ENCODE measurements at places on chromosomes 7 and 10. TPM values are rescaled to one million over a fixed set of nuclear protein-coding genes. Genes with fewer than 3 reads are reported as not detected.

GRCh38 chr7:1053002-1053411 lies 8.7 kb downstream of the GPR146 start:
- H3K4me3 ChIP-seq = no peak overlapping the region
- no peak for DNase-seq
- peaks cover 32% of the 10 kb centered on the region for H3K4me1 ChIP-seq

CYP2C19 gene
- total RNA-seq = not detected

- peak overlapping the region; percentile 87 for H3K27ac ChIP-seq
- no peak overlapping the region for H3K4me3 ChIP-seq
- no peak for DNase-seq
- H3K27me3 ChIP-seq = no peaks in the 10 kb centered on the region
- H3K4me1 ChIP-seq = peaks cover 3% of the 10 kb centered on the region
These were observed 88.5 kb upstream of the GNA12 start for GRCh38 chr7:2932402-2933251.

DNA sequence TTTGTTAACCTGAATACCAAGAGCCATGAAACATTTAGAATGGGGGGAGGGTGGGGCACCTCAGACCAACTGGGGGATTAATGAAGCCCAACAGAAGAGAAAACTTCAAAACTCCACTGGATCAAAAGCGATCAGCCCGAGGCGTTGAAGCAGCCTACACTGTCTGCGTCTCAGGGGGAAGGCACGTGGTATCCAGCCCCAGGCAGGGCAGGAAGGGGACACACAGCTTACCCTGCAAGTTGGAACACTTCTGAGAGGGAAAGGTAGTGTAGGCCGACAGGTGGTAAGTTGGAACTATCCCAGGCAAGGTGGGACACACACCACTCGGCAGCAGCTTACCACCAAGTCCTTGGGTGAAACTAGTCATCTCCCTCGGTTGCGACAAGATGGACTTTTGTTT lies 102.9 kb downstream of the TAX1BP1 start:
- peaks cover 14% of the 10 kb centered on the region for H3K4me1 ChIP-seq
- H3K36me3 ChIP-seq = peaks cover 4% of the 10 kb centered on the region
- H3K27me3 ChIP-seq = no peaks in the 10 kb centered on the region
- no peak overlapping the region for H3K4me3 ChIP-seq

GRCh38 chr10:96714031-96714590 lies 6.2 kb downstream of the PIK3AP1 start:
- no peaks in the 10 kb centered on the region for H3K27me3 ChIP-seq
- H3K27ac ChIP-seq = no peak overlapping the region
- no peaks in the 10 kb centered on the region for H3K36me3 ChIP-seq
- peaks cover 14% of the 10 kb centered on the region for H3K4me1 ChIP-seq

Data from T-helper 17 cell (primary cell).